ENCODE measurements at places on chromosomes 4 and X.
A peak's percentile ranks its signal among the peaks of the same experiment; 100 is the strongest.

DNA sequence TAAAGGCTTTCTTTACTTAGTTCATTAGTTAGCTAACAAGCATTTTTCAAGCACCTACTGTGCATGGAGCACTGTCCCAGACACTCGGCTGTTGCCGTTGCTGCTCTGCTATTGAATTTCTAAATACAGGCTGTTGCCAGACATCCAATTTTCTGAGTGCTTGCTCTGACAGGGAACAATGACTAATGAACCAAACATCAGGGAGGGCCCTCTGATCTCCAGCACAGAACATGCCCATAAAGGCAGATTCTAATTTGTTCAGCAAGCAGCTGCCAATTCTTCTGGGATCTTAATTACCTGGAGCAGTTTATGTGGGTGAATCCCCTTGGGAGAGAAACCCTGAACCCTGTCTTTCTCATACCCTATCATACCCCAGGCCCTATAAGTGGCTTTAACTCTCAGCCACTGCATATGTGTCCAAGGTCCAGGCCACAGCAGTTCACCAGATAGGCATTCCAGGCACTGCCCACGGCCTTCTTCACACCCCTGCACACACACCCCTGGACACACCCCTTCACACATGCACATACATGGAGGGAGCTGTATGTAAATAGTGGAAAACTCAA lies 27.9 kb downstream of the TSC22D3 start:
- no peak for DNase-seq

DNA sequence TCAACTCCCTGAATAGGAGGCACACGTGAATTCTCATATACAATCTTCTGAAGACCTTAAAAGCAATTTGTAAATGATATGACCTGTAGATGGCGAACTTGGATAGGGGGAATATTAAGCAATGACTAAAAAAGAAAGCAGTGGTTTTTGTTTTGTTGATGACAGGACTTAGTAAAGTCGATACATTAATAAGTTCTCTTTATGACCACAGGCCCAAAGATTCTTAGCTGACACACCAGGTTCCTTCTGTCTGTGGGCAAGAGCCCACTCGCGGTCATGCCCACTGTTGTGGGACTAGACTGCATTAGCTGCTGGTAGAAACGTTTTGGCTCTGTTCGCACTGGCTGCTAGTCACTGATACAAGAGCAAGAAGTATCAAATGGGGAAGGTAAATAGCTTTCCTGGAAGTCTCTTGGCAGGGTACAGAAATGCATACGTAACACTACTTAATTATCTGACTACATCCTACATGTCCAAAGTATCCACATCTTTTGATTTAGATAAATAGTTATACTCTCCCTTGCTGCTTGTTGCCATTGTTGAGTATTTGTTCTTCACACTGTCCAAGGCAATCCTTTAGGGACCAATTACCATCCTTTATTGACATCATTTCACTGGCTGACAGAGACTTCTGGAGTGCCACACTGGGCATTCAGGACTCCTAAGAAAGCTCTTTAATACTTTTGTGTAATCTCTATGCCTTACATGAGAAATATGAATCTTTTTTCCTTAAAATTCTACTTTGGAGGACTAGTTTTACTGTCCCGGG lies 31.0 kb downstream of the ALPK1 start:
- peak; percentile 8 for DNase-seq

GRCh38 chr4:74097631-74098426 lies 1.2 kb downstream of the CXCL2 start:
- DNase-seq: peak; percentile 64

- DNase-seq: no peak
These were observed 792 bp downstream of the PPID start for GRCh38 chr4:158722291-158722916.

All from inflammatory macrophage treated with lipopolysaccharide for 1 hour (primary cell).